ENCODE measurements at places on chromosomes 11 and 22.

GRCh38 chr11:100584201-100584985 lies 102.7 kb upstream of the ARHGAP42 start:
- no peak for DNase-seq

DNA sequence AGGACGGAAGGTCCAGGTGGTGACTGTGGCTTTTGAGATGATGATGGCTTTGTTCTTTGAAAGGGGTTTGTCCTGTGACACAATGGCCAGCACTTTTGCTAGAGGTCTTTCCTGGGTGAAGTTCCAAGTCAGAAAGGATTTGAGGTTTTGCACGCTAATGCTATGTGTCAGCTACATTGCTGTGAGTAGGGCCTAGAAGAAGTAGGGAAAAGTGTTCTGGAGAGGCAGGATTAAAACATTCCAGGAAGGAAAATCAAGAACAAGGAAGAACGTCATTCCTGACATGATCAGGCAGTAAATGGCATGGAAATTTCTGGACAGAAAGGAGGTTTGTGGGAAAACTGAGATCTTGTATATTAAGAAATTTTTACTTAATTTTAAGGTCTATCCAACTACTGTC lies 290.7 kb downstream of the NTM start:
- DNase-seq: peak; percentile 19

DNA sequence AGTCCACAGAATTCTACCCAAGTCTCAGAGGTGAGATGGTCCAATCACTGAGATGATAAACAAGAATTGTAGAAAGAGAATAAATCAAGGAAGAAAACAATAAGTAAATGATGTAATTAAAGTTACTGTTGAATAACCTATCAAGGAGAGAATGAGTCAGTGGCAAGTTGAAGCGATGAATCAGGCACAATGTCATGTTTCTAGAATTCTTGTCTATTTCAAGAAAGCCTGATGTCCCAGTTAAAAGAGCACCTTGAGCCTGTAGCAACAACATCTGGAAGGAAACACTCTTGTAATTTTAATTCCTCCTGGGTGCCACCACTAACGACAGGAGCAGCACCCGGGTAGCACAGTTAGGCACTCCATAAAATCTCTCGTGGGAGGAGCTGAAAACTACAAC lies 67.9 kb upstream of the SLC35C1 start:
- DNase-seq: peak; percentile 5

GRCh38 chr22:20022978-20023613 lies 2.2 kb downstream of the TANGO2 start:
- no peak for DNase-seq

- DNase-seq: peak; percentile 66
Observed at GRCh38 chr11:111541254-111542061, 938 bp downstream of the LAYN start.

DNA sequence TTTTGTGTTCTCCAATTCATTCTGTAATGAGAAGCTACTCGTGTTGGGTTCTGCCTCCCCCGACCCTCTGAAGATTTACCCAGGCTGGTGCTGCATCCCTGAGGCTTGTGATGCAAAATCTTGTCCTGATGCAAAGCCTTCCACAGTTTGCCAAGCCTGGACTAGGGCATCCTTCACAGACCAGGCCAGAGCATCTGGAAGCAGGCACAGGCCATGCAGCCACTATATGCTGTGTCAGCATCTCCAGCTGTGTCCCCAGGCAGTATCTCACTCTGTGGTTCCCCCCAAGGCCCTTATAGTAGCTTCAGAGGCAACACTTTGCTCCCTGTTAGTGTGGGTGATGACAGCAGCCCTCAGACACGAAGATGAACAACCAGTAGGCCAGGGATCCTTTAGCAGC lies 77.3 kb upstream of the RCN1 start:
- DNase-seq: no peak

Measured in fibroblast of the aortic adventitia (primary cell).